ENCODE measurements at places on chromosomes 6 and 20.

- no peak for DNase-seq
Observed at GRCh38 chr6:137975188-137975940, 108.3 kb downstream of the TNFAIP3 start.

DNA sequence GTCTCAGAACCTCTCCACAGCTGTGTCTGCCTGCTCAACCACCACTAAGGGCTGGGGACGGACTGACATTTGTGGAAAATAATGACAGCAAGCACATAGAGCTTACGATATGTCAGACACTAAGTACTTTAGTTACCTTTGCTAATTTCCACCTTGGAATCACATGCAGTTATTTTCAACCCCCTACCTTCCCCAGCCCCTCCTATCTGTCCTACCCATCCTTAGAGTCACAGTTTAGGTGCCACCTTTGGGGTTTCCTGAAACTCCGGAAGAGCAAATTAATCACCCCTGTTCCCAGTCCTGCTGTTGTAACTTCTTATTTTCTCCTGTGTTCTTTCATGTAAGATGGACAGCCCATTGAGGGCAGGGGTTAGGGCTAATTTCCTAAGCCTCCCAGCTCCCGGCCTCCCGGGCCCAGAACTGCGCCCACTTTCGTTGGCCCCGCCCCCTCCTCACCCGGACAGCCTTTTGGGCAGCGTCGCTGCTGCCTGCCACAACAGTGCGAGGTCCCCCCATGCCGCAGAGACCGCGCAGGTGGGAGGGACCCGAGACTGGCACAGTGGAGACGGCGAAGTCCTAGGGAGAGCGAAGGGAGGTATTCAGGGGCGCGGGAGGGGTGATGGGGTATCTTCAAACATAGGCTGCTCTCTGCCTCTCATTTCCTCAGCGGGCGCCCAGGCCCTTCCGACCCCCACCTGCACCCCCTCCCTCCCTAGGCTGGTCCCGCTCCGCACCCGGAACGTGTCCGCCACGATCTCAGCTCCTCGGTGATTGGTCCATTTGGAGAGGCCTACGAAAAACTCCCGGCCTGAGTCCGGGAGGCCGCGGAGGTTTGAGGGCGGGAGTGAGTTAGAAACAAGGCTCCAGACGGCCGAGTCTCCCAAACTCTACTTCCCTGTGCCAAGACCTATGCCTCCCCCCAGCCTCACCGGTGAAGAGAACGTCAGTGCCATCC, 1.1 kb downstream of the DDAH2 start:
- no peak for DNase-seq

- DNase-seq: no peak
Observed at GRCh38 chr20:10225439-10226060, 6.9 kb downstream of the SNAP25 start.

GRCh38 chr6:90173262-90173925, 123.2 kb downstream of the BACH2 start:
- DNase-seq: no peak

- DNase-seq: no peak
Observed at GRCh38 chr6:14547284-14547998, 429.9 kb downstream of the CD83 start.

- DNase-seq: no peak
Observed at GRCh38 chr6:38591439-38591838, 48.3 kb downstream of the BTBD9 start.
